ENCODE measurements at places on chromosomes 6 and 20. TPM values are rescaled to one million over a fixed set of nuclear protein-coding genes. Genes with fewer than 3 reads are reported as not detected.
A peak's percentile ranks its signal among the peaks of the same experiment; 100 is the strongest.

GRCh38 chr20:19588732-19589131 lies 169.3 kb upstream of the RIN2 start:
- no peaks in the 10 kb centered on the region for H3K27me3 ChIP-seq
- H3K27ac ChIP-seq = no peak overlapping the region
- DNase-seq = no peak
- no peak overlapping the region for H3K4me3 ChIP-seq
- no peaks in the 10 kb centered on the region for H3K36me3 ChIP-seq

MAP7 gene
- 40.0 TPM for total RNA-seq

SYTL3 gene
- 16.0 TPM for total RNA-seq

DNA sequence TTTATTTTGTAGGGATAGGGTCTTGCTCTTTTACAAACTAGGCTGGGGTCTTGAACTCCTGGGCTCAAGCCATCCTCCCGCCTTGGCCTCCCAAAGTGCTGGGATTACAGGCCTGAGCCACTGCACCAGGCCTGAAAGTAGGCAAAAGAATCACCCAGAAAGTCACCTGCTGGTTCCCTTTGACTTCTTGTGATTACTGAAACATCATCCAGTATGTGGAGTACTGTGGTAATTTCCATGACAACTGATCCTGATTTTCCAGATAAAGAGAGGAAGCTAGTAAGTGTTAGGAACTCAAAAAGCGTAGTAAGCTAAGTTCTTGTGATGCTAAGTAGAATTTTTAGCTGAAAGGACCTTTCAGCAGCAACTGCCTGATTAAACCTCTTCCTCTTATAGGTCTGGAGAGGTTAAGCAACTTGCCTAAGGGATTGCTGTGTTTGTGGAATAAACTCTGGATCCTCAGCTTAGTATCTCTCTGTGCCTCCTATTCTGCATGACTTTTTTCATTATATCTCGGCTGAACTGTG lies 16.8 kb downstream of the RALY start:
- DNase-seq = no peak
- H3K36me3 ChIP-seq = no peaks in the 10 kb centered on the region
- no peaks in the 10 kb centered on the region for H3K4me1 ChIP-seq
- H3K27me3 ChIP-seq = no peaks in the 10 kb centered on the region
- no peak overlapping the region for H3K4me3 ChIP-seq

- DNase-seq = no peak
- H3K27me3 ChIP-seq = no peaks in the 10 kb centered on the region
- no peak overlapping the region for H3K4me3 ChIP-seq
- H3K4me1 ChIP-seq = peaks cover 7% of the 10 kb centered on the region
- H3K27ac ChIP-seq = no peak overlapping the region
Measured at GRCh38 chr20:373171-373890, 7.2 kb upstream of the TRIB3 start.

GRCh38 chr6:56660381-56660730 lies 17.7 kb upstream of the DST start:
- no peaks in the 10 kb centered on the region for H3K27me3 ChIP-seq
- no peak for DNase-seq

- H3K36me3 ChIP-seq = no peaks in the 10 kb centered on the region
- no peaks in the 10 kb centered on the region for H3K27me3 ChIP-seq
- H3K4me3 ChIP-seq = no peak overlapping the region
Measured at GRCh38 chr6:105066233-105066632, 109.3 kb downstream of the LIN28B start.

GRCh38 chr6:71252410-71252809 lies 36.2 kb upstream of the OGFRL1 start:
- no peaks in the 10 kb centered on the region for H3K36me3 ChIP-seq
- H3K27ac ChIP-seq = no peak overlapping the region
- no peaks in the 10 kb centered on the region for H3K27me3 ChIP-seq
- H3K4me3 ChIP-seq = no peak overlapping the region
- no peak for DNase-seq

HTR1E gene
- not detected for total RNA-seq

DNA sequence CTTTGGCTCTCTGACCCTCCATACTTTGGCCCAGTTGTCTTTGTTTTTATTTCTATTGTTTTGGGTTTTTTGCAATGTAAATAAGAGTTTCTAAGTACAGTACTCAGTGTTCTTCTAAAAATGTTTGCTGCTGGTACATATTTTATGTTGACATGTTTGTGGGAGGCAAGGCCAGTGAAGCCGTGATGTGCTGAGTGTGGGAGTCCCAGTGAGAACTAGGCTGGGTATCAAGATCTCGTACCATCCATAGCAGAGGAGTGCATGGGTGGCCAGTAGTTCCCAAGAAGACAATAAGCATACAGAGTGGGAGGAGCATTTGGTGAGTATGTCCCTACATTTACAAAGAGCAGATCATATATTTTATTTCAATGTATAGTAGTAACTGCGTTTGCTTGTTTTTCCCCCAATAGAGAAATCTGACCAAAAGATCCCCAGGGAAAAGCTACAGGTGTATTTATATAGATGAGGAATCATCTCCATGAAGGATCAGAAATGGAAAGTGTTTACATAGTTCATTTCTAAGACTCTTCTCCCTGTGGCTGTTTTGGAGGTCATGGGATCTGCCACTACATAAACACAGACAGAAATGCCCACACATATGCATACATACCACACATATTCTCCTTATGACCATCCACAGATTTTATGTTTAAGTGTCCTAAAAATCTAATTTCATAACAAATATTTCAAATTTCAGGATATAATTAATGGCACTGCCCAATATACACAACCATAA lies 285.9 kb downstream of the ALDH8A1 start:
- H3K27me3 ChIP-seq = no peaks in the 10 kb centered on the region
- no peak for DNase-seq
- H3K4me1 ChIP-seq = no peaks in the 10 kb centered on the region
- no peak overlapping the region for H3K27ac ChIP-seq
- no peaks in the 10 kb centered on the region for H3K36me3 ChIP-seq

DNA sequence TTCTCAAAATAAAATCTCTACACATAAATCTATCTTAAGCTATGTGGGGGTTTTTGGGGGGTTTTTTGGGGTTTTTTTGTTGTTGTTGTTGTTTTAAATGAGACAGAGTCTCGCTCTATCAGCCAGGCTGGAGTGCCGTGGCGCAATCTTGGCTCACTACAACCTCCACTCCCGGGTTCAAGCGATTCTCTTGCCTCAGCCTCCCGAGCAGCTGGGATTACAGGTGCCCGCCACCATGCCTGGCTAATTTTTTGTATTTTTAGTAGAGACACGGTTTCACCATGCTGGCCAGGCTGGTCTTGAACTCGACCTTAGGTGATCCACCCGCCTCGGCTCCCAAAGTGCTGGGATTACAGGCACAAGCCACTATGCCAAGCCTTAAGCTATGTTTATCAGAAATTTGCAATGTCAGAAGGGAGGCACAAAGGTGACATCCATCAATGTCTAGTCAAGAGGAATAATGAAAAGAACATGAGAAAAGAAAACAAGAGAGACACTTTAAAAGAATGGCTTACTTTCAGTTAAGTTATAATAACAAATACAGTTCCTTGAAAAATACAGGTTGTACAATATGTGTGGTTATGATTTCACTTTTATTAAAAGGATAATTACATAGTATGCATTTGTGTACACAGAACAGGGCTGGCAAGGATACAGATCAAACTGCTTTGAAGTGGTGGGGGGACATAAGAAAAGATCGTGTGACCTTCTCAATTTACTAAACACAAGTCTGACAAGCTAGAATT lies 28.6 kb downstream of the SLC23A2 start:
- H3K4me1 ChIP-seq = peaks cover 3% of the 10 kb centered on the region
- H3K36me3 ChIP-seq = peaks cover 7% of the 10 kb centered on the region
- H3K4me3 ChIP-seq = no peak overlapping the region
- no peak overlapping the region for H3K27ac ChIP-seq
- H3K27me3 ChIP-seq = no peaks in the 10 kb centered on the region

GRCh38 chr20:61217848-61218247 lies 34.2 kb upstream of the CDH4 start:
- no peak overlapping the region for H3K4me3 ChIP-seq
- DNase-seq = no peak

DNA sequence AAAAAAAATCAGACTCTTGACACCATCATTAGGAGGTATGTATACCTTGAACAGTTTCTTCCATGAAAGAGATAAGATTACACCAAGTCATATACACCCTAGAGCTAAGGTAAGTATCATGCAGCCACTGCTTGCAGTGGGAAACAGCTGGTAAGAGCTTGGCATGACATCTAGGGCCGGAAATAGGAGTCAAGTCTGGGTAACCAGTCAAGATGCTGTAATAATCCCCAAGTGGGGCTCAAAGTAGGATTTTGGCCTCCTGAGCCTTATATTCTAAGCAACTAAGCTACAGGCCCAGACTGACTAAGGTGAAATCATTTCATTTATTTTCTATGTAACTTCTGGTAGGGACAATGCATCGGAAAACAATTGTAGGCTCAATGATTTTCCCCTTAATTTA lies 23.9 kb downstream of the TRERF1 start:
- H3K4me1 ChIP-seq = peaks cover 11% of the 10 kb centered on the region
- DNase-seq = no peak
- H3K27ac ChIP-seq = no peak overlapping the region
- no peaks in the 10 kb centered on the region for H3K27me3 ChIP-seq
- H3K4me3 ChIP-seq = no peak overlapping the region
- H3K36me3 ChIP-seq = no peaks in the 10 kb centered on the region

- H3K27ac ChIP-seq = no peak overlapping the region
- H3K27me3 ChIP-seq = no peaks in the 10 kb centered on the region
- H3K4me3 ChIP-seq = no peak overlapping the region
Measured at GRCh38 chr20:49290608-49291191, 12.8 kb upstream of the ZNFX1 start.

PARD6B gene
- 72.0 TPM for total RNA-seq

GRCh38 chr6:132598473-132598872 lies 8.9 kb upstream of the TAAR5 start:
- H3K27ac ChIP-seq = no peak overlapping the region
- no peak for DNase-seq

DNA sequence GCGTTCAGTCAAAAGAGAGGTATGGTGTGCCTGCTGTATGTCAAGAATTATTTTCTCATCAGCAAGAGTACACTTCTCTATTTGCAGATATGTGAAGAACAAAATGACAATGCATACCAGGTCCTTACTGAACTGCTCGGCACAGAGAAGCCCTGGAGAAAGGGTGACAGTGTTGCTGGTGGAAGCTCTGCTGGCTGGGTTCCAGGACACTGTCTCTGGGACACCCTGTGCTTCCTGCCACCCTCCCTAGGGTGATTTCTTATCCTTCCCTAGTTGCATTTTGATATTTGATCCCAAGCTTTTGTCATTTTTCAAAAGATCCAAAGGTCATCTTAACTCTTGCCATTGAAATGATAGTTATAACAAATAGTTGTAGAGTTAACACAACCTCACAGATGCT lies 8.3 kb upstream of the CST5 start:
- H3K27ac ChIP-seq = no peak overlapping the region
- no peaks in the 10 kb centered on the region for H3K36me3 ChIP-seq
- no peak for DNase-seq
- H3K27me3 ChIP-seq = no peaks in the 10 kb centered on the region

GRCh38 chr20:62129731-62130531 lies 7.7 kb downstream of the LSM14B start:
- H3K4me3 ChIP-seq = no peak overlapping the region
- no peak overlapping the region for H3K27ac ChIP-seq
- H3K27me3 ChIP-seq = no peaks in the 10 kb centered on the region
- H3K36me3 ChIP-seq = peaks cover 74% of the 10 kb centered on the region

TBX18 gene
- total RNA-seq = 4.1 TPM

- H3K4me1 ChIP-seq = peaks cover 31% of the 10 kb centered on the region
- peak; percentile 60 for DNase-seq
- H3K4me3 ChIP-seq = no peak overlapping the region
- H3K27me3 ChIP-seq = no peaks in the 10 kb centered on the region
Measured at GRCh38 chr20:34042262-34042661, 48.6 kb downstream of the RALY start.

- H3K4me3 ChIP-seq = no peak overlapping the region
- H3K27ac ChIP-seq = no peak overlapping the region
- H3K27me3 ChIP-seq = no peaks in the 10 kb centered on the region
- peak; percentile 49 for DNase-seq
Measured at GRCh38 chr20:62728781-62729300, 20.2 kb downstream of the NTSR1 start.

PROCR gene
- total RNA-seq = 24.5 TPM

GRCh38 chr6:3735029-3735605 lies 16.4 kb downstream of the PXDC1 start:
- H3K4me3 ChIP-seq = no peak overlapping the region
- H3K27me3 ChIP-seq = no peaks in the 10 kb centered on the region
- no peaks in the 10 kb centered on the region for H3K4me1 ChIP-seq
- peaks cover 10% of the 10 kb centered on the region for H3K36me3 ChIP-seq
- no peak overlapping the region for H3K27ac ChIP-seq

CNKSR3 gene
- total RNA-seq = 63.1 TPM

THBS2 gene
- 33.4 TPM for total RNA-seq

DNA sequence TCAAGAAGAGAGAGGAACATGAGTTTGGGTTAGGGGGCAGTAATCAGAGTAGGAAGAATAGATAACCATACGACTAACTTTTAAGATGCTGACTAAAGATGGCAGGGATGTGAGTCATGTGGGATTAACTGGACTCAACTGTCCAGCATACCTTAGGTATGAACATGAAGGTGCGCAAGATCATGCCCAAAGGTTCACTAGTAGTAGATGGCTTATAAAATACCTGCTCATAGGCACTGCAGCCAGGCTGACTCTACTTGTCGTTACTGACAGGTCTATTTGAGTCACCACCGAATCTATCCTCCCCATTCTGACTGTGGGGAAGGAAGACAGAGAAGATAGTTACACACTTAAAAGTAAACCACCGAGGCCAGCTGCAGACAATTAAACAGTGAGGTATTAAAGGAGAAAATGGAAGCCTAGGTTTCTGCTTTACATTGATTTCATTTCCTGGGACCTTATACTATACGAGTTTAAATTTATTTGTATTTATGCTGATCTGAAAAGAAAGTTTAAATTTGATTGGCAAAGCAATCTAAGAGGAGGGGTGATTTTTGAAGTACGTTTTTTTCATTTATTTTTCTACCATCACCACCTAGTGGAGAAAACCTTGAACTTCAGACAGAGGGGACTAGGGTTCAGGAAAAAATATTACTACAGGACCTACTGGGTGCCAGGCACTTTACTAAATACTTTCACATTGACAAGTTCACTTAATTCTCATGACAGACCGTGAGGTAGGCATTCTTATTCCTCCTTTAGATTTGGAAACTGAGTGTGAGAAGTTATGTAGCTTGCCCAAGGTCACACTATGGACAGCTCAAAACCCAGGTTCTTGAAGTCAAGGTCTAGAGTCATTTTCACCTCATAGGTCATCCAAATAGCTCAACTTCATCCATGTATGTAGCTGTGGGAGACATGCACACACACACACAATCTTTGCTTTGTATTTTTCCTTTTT lies 4.0 kb upstream of the WRNIP1 start:
- H3K27me3 ChIP-seq = no peaks in the 10 kb centered on the region
- no peak overlapping the region for H3K27ac ChIP-seq
- H3K36me3 ChIP-seq = no peaks in the 10 kb centered on the region
- H3K4me1 ChIP-seq = peaks cover 9% of the 10 kb centered on the region
- DNase-seq = no peak

GRCh38 chr6:67863346-67863745 lies 771.7 kb upstream of the ADGRB3 start:
- H3K36me3 ChIP-seq = no peaks in the 10 kb centered on the region
- H3K27me3 ChIP-seq = no peaks in the 10 kb centered on the region
- H3K27ac ChIP-seq = no peak overlapping the region
- no peak overlapping the region for H3K4me3 ChIP-seq
- DNase-seq = no peak
